Brain pericyte (primary cell): ENCODE measurements at places on chromosomes 4 and X.

- DNase-seq: no peak
Measured at GRCh38 chr4:53055716-53056403, 193.7 kb downstream of the RASL11B start.

DNA sequence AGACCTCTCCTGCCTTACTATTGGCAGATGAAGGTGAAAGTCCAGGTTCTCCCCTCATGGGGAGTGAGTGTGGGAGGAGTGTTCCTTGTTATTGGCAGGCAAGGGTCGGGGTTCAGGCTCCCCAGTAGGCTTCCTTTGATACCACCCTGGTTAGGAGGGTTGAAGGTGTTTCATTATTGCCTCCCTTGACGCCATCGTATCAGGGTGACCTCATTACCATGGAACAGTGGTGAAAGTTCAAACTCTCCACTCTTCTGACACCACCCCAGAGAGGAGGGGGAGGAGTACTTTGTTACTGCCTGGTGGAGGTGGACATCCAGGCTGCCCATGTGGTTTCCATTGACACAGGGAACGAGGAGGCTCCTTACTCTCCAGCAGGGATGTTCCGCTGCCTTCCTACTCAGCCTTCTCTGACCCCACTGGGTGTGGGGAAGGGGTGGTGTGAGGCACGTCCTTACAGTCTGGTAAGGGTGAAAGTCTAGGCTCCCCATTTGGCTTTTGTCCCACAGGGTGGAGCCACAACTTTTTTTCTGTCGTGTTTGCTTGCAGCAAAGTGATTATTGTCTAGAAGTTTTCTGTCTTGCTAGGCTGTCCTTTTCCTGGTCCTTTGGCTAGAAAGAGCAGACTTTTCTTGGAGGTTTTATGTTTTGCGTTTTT, 37.2 kb upstream of the USP9X start:
- no peak for DNase-seq

GRCh38 chrX:79366873-79367749, at the start of gene ITM2A:
ITM2A (minus strand) TSS chrX:79367334; CDS start chrX:79367215, 119 bp downstream.
- DNase-seq: no peak

- DNase-seq: no peak
Measured at GRCh38 chrX:136761421-136761820, 19.3 kb downstream of the ARHGEF6 start.

DNA sequence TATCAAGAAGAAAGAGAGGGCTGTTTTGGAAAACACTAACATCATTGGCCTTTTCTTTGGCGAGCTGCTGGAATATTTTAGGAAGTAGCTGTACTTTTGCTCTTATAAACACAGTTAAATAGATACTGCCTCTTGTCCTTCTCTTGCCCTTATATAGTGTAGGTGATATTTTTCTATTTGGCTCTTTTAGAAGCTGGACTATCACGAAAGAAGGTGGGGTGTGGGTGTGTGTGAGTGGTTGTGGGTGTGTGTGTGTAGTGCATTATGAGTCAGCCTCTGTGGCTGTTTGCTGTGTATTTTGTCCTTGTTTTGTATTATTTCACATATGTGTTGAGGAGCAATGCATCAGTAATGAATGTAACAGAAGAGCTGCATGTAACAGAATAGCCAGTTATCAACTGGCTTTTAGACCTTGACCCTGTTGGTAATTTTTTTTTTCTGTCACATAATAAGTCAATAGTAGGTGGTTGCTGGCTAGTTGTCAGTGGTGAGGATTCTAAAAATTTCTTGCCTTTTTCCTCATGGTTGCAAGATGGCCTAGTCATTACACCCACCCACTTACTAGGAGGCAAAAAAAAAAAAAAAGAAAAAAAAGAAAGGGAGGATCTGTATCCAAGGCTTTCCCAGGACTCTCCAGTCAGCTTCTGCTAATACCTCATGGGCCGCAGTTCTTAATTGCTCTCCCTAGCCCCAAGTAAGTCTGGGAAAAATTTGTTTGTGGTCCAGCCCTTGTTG, 23.8 kb downstream of the ARHGAP10 start:
- no peak for DNase-seq

GRCh38 chrX:40467454-40467853, 113.3 kb upstream of the ATP6AP2 start:
- no peak for DNase-seq

DNA sequence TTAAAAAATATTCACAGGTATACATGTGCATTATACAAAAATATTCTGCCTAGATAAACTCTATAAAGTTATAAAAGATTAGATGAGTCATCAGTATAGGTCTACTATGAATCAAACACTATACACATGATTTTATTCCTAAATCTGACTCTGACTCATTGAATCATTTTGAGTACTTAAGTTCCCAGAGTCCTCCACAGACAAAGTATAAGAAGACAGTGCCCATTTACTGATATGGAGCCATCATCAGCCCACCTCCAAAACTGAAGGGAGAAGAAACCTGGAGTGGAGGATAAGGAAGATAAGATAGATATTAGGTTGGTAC, 28.7 kb upstream of the ANTXR2 start:
- no peak for DNase-seq

DNA sequence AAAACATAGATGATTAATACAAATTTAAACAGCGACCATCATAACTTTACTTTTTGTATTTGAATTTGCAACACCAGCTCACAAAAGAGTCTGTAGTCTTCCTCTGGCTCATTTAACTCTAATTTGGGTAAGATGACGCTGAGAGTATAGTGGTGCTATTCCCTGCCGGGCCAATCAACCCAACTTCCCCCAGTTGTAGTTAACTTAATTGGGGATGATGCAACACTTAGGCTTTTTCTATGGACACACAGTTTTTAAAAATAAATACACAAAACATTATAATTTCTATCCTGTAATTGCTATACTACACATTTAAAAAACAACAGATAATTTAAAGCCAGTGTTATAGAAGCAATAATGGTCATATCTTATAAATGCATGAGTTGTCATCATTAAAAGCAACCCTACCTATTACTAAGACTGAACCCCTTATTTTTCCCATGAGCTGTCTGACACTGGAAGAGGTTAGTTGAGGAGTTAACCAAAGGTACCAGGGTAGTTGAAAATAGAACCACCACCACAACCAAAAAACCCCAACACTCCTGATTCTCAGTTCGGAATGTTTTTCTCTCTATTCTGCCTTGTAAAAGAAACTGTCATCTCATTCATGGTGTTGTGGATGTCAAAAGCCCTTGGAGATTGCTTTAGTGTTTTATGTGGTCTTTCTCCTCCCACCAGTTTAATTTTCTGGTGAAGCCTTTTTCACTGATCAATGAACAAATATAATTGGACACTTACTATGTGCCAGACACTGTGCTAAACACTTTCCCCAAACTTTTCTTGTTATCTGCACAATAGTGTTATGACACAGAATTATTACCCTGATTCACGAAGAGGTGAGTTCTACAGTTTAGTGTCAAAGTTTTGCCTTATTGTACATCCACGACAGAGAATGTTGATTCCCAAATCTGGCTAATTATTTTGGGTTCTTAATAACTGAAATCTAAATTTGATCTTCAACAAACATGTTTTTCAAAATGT, 61.5 kb upstream of the RAPGEF2 start:
- no peak for DNase-seq

DNA sequence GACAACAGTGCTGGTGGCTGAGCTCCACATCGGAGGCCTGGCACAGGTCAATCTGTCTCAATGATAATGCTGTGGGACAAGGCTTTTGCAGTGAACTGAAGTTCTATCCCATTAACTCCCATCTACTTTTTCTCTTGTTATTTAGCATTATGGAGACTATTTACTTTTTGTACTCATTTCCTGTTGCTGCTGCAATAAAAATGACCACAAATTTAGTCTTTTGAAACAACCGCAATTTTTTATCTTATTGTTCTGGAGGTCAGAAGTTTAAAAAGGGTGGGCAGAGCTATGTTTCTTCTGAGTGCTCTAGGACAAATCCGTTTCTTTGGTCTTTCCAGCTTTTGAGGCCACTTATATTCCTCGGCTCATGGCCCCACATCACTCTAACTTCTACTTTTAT, 111.0 kb upstream of the PITX2 start:
- no peak for DNase-seq

DNA sequence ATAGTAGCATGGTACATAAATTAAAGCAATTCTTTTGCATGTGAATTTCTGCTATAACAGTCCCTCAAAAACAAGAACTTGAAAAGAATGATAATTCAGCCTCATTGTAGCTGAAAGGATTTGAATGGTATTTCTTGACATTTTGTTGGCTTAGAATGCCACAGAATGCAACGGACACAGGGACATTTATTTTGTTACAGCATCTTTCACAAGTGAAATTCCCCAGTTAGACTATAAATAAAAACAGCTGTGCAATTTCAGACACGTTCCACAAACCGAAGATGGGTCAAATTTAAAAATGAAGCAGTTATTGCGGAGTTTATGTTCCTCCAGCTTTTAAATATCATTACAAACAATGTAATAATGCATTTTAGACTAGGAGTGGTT, 82.8 kb upstream of the AMELX start:
- no peak for DNase-seq

DNA sequence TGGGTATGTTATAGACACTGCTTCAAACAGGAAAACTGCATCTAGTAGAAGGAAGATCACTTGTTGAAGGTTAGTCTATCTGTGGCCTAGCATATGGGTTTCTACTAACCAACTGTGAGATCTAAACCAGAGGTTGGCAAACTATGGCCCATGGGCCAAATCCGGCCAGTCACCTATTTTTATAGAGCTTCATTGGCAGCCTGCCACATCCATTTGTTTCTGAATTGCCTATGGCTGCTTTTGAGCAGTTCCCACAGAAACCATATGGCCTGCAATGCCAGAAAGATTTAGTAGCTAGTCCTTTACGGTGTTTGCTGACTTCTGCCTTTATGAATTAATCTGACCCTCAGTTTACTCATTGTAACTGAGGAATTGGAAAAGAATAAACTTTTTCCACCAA, 71.1 kb downstream of the MID1 start:
- no peak for DNase-seq

DNA sequence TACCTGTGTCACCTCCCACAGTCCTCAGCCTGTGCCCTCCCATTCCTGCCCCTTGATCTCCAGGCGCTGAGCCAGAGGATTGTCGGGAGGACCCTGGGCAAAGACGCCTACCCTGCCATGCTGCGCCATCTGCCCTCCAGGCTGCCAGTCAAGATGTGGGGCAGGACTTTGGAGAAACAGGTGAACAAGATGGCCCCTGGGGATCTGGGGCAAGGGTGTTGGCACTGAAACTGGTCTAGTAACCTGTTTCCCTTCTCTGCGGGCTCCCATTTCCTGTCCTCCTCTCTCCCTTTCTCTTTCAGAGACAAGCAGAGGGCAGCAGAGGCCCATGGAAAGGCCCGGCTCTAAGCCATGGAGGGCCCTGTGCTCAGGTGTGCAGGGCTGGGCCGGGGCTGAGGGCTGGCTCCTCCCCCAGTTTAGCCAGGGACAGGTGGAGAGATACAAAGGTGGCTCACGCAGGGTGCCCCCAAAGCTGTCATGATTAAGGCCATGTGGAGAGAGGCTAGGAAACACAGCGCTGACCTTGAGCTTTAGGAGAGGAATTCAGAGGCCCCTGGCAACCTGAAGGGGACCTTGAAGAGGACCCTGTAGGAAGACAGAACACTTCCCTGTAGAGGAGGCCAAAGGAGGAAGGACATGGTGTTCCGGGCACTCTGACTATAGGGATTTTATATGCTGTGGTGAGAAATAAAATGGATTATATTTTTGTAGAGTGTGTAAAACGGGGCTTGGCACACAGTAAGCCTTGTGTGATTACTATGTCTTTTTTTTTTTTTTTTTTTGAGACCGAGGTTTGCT, at the start of gene GLOD5:
Gene GLOD5 (plus strand): TSS at position 74 of the 798 bp plus-strand sequence. CDS start 44 bp downstream, at position 118.
- no peak for DNase-seq

GRCh38 chr4:1295405-1296055, 5.8 kb downstream of the MAEA start:
- DNase-seq: no peak

GRCh38 chrX:37302569-37302968, 46.6 kb upstream of the PRRG1 start:
- no peak for DNase-seq

DNA sequence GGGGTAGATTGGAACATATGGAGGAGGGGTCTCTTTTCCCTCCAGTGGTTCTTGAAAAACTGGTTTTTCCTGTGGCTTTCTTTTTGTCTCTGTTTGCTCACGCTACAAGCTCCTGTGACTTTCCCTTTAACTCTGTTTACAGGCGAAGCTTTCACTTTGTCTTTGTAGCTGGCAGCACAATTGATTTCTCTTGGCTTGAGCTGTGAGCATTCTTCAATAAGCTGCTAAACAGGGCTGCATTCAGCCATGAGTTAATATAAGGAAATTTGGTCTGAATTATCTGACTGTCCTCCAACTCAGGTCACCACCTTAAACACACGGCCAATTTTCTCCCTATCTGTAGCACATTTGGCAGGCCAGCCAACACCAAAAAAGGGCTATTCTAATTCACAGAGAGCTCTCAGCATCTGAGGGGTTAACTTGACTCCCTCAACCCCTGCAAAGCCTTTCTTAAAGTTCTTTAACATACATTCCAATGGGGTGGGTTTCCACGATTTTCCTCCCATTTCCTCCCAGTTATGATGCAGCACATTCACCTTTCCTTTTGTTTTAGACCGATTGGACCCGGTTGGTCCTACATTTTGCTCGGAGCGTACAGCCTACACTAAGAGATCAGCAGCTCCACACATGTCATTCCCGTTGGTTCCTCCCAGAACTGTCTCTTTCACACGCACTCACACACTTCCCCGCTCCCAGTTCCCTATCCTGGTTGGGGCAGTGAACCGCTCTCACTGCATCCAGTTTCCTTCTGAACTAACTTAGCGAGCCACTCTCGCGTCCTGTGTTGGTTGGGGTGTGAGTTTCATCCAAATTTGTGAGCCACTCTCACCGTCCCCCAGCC, 45.4 kb downstream of the UGT2A3 start:
- no peak for DNase-seq

- DNase-seq: no peak
Measured at GRCh38 chr4:152936446-152937335, 568 bp downstream of the FHDC1 start.

DNA sequence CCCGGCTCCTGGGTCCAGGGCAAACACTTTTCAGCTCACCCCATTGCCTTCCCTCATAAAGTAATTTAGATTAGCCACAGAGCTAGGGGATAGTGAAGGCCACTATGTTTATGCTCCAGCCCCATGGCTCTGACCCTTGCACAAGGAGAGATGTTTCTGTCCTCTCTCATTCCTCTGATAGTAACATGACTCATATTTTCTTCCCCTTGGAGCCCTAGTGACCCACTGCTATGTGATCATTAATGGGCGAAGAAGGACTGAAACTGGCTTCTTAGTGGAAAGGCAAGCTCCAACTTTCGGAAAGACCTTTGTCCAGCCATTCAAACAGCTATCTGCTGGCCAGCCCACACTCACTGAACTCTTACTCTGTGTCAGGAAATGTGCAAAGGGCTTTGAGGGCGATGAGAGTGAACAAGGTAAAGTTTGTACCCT, 12.3 kb downstream of the CLDN2 start:
- DNase-seq: no peak

- no peak for DNase-seq
Measured at GRCh38 chrX:115689931-115690330, 129.0 kb downstream of the PLS3 start.

- no peak for DNase-seq
Measured at GRCh38 chrX:10619425-10620046, 849 bp downstream of the MID1 start.

- no peak for DNase-seq
Measured at GRCh38 chr4:53505947-53506346, 85.3 kb downstream of the LNX1 start.
